ENCODE measurements at places on chromosomes 7 and 10. TPM values are rescaled to one million over a fixed set of nuclear protein-coding genes. Genes with fewer than 3 reads are reported as not detected.

Gene C10orf90
- not detected for total RNA-seq

Gene ABCA13
- total RNA-seq: not detected

Gene ADAM12
- 0.27 TPM for total RNA-seq

Gene PPP1R17
- total RNA-seq: not detected

Gene INMT
- total RNA-seq: 49.5 TPM

DNA sequence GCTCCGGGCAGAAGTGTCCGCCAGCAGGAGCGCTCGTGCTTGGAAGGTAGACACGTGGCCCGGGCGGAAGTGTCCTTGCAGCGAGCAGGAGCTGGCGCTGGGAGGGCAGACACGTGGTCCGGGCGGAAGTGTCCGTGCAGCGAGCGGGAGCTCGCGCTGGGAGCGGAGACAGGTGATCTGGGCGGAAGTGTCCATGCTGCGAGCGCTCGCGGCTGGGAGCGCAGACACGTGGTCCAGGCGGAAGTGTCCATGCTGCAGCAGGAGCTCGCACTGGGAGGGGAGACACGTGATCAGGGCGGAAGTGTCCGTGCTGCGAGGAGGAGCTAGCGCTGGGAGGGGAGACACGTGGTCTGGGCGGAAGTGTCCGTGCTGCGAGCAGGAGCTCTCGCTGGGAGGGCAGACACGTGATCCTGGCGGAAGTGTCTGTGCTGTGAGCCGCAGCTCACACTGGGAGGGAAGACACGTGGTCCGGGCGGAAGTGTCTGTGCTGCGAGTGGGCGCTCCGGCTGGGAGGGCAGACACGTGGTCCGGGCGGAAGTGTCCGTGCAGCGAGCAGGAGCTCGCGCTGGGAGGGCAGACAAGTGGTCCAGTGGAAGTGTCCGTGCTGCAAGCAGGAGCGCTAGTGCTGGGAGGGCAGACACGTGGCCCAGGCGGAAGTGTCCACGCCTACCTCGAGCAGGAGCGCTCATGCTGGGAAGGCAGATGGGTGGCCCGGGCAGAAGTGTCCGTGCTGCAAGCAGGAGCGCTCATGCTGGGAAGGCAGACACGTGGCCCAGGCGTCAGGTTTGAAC, 41.1 kb upstream of the PRKAR1B start:
- no peak overlapping the region for H3K4me3 ChIP-seq
- H3K4me1 ChIP-seq: peaks cover 34% of the 10 kb centered on the region
- DNase-seq: no peak
- no peaks in the 10 kb centered on the region for H3K27me3 ChIP-seq

- H3K4me3 ChIP-seq: no peak overlapping the region
- no peaks in the 10 kb centered on the region for H3K36me3 ChIP-seq
- H3K4me1 ChIP-seq: peaks cover 7% of the 10 kb centered on the region
- no peak overlapping the region for H3K27ac ChIP-seq
- no peaks in the 10 kb centered on the region for H3K27me3 ChIP-seq
- DNase-seq: no peak
Observed at GRCh38 chr7:114663502-114663901, 248.9 kb downstream of the FOXP2 start.

- H3K27ac ChIP-seq: no peak overlapping the region
- H3K4me1 ChIP-seq: peaks cover 51% of the 10 kb centered on the region
- peaks cover 18% of the 10 kb centered on the region for H3K36me3 ChIP-seq
- no peak overlapping the region for H3K4me3 ChIP-seq
- DNase-seq: no peak
- no peaks in the 10 kb centered on the region for H3K27me3 ChIP-seq
Observed at GRCh38 chr7:35681231-35682029, 13.5 kb downstream of the HERPUD2 start.

DNA sequence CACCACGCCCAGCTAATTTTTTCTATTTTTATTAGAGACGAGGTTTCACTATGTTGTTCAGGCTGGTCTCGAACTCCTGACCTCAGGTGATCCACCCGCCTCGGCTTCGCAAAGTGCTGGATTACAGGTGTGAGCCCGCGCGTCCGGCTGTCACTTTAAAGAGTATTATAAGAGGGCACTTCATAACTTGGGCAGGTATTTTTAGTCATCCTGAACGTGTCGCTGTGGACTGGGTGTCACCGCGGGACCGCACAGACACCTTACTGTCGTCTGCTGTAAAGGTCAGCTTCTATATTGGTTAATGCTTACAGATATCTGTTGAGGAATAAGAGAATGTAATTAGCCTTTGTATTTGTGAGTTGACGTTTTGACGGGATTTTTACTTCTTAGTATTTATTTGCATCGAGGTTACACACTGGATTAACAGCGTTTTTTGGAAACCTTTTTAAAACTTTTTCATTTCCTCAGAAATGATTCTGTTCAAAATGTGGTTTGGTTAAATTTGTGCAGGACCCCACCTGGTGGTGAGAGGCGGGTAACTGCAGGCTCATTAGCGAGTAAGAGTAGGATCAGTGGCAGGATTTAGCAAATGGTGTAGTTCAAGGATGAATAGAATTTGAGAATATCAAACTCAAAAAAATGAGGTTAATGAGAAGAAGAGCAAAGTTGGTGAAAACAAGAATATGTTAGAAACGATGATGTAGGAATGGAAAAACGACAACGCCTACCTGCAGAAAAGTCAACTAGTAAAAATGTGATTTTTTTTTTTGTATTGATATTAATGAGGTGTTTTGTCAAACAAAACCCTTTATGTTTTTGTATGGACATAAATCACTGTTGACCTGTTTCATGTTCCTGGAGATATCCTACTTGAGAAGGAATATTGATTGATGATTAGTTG, 3.2 kb downstream of the DNAJB6 start:
- peak overlapping the region; percentile 91 for H3K27ac ChIP-seq
- H3K4me3 ChIP-seq: peak overlapping the region; percentile 79
- no peaks in the 10 kb centered on the region for H3K27me3 ChIP-seq
- DNase-seq: peak; percentile 60

DNA sequence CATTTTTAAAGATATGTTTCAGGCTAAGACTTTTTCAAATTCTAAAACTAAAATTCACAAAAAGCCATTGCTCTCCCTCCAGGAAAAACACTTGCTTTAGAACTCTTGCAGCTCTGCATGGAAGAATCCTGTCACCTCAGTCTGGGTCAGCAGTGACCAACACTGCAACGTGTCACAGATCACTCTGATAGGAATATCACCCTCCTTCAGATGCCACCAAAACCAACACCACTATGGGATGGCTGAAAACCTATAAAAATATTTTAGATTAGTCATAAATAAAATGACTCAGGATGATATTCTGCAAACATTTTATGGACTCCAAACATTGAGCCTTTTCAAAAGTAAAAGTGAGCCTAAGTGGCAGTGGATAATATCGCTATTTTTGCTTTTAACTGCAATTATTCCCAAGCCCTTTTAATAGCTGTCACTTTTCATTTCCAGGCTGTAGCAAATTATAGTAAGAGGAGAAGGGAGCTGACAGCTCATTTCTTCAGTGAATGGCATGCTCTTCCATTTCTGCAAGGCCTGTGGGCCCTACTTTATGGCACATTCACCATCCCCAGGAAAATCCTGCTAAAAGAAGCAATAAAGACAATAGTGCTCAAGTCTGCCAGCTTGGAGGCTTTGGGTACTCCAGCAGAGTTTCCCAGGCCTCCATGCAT, 21.3 kb downstream of the ELMO1 start:
- H3K4me3 ChIP-seq: no peak overlapping the region
- DNase-seq: no peak
- H3K27me3 ChIP-seq: no peaks in the 10 kb centered on the region
- H3K27ac ChIP-seq: no peak overlapping the region
- H3K4me1 ChIP-seq: peaks cover 34% of the 10 kb centered on the region

GRCh38 chr10:91590142-91590903, 42.5 kb downstream of the PPP1R3C start:
- no peaks in the 10 kb centered on the region for H3K36me3 ChIP-seq
- no peaks in the 10 kb centered on the region for H3K27me3 ChIP-seq
- DNase-seq: peak; percentile 48
- H3K4me1 ChIP-seq: peaks cover 75% of the 10 kb centered on the region
- H3K27ac ChIP-seq: peak overlapping the region; percentile 91
- no peak overlapping the region for H3K4me3 ChIP-seq

DNA sequence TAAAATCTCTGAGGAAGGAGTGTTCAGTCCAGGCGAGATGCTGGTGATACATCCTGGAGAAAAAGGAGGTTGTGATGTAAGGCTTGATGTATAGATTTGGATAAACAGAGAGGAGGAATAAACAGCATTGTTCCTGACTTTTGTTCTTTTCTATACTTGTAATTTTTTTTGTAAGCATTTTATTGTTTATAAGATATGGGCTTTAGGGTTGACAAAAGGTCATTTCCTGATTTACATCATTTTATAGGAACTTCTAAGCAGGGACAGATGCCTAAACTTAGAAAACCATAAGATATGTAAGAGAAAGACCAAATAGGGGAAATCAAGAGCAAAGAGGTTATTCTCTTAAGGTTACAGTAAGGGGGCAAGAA, 16.7 kb upstream of the SLC26A4 start:
- H3K4me3 ChIP-seq: no peak overlapping the region
- no peaks in the 10 kb centered on the region for H3K27me3 ChIP-seq

- no peaks in the 10 kb centered on the region for H3K27me3 ChIP-seq
- no peak overlapping the region for H3K4me3 ChIP-seq
- no peak for DNase-seq
- H3K4me1 ChIP-seq: no peaks in the 10 kb centered on the region
- H3K36me3 ChIP-seq: no peaks in the 10 kb centered on the region
- H3K27ac ChIP-seq: no peak overlapping the region
Observed at GRCh38 chr7:41538810-41539724, 163.8 kb downstream of the INHBA start.

DNA sequence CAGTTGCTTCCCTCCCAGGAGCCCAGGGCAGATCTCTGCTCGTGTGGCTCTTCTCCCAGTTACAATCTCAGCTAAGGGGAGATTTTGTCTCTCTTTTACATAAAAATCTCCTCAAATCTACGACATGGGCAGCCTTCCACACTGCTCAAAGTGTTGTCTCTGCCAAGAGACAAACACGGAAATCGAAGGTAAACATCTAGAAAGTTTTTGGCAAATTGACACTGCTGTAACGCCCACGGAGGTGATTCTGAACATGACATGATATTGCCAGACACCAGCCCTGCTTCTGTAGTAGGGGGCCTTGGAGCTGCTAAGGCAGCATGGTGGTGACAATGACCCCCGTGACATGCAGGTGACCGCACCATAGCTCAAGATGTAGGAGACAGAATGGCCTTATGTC, 128.3 kb downstream of the CCDC3 start:
- no peaks in the 10 kb centered on the region for H3K4me1 ChIP-seq
- no peaks in the 10 kb centered on the region for H3K36me3 ChIP-seq
- no peak overlapping the region for H3K27ac ChIP-seq
- DNase-seq: no peak

- H3K4me1 ChIP-seq: peaks cover 35% of the 10 kb centered on the region
- H3K27me3 ChIP-seq: no peaks in the 10 kb centered on the region
- H3K4me3 ChIP-seq: peak overlapping the region; percentile 88
- DNase-seq: no peak
Observed at GRCh38 chr7:87877366-87878040, 1.2 kb downstream of the DBF4 start.

DNA sequence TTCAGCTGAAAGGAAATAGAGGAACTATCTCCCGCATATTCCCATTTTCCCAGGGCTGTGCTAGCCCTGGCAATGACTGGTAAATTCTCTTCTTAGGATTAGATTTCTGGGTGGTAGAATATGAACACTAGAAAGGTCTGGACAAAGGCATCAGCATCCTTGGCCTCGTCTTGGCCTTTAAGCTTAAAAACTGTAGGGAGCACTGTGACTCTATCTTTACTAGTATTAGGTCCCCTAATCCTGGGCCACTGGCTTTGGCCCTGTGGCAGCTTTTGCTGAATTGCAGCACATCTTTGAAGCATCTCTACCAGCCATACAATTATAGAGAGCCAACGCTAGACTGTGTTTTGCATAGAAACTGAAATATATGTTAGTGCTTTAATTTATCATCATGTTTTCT, 41.5 kb upstream of the EBLN1 start:
- H3K4me3 ChIP-seq: no peak overlapping the region
- peaks cover 8% of the 10 kb centered on the region for H3K4me1 ChIP-seq
- no peaks in the 10 kb centered on the region for H3K36me3 ChIP-seq
- H3K27me3 ChIP-seq: peaks cover under 1% of the 10 kb centered on the region

GRCh38 chr10:51109801-51110533, 35.7 kb downstream of the PRKG1 start:
- DNase-seq: no peak
- H3K36me3 ChIP-seq: no peaks in the 10 kb centered on the region
- H3K27me3 ChIP-seq: no peaks in the 10 kb centered on the region
- H3K4me1 ChIP-seq: peaks cover 41% of the 10 kb centered on the region
- H3K27ac ChIP-seq: no peak overlapping the region
- no peak overlapping the region for H3K4me3 ChIP-seq

DNA sequence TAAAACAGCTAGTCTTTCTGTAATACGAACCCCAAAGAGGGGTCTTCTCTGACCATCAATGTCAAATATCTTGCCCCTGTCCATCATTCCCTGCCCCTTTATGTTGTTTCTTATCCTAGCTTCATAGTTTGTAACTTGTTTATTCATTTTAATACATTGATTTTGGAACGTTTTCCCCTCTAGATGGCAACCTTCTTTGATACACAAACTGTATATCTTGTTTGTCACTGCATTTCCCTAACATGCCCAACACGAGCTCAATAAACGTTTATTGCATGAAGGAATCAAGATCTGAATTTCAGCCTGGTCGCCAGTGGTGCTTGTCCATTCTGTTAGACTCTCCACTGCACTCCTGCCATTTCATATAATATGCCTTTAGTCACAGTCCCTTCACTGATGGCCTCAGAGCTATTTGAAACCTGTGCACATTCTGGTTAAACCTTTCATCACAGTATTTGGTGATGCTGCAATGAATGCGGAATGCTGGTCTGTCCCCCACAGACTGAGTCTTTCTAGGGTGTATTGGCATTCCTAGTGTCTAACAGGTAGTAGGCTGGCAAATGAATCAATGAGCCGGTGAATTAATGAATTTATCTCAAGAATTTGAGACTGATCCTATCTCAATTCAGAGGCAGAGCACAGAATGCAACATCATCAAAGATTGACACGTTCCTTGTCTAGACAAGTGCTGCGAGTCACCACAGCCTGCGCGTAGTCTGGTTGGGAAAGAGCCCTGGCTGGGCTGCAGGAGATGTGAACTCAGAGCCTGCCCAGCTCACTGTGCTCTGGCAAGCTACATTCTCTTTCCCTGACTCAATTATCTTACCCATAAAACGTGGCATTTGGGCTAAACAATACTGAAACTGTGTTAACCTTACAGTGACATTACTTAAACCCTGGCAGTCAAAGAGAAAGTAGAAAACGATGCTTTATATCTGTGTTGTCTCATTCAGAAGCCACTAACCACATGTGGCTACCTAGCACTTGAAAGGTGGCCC, 55.2 kb upstream of the FRMD4A start:
- DNase-seq: no peak
- H3K4me1 ChIP-seq: no peaks in the 10 kb centered on the region
- peaks cover 19% of the 10 kb centered on the region for H3K27me3 ChIP-seq
- H3K27ac ChIP-seq: no peak overlapping the region
- H3K4me3 ChIP-seq: no peak overlapping the region

GRCh38 chr10:77756319-77757232, 119.0 kb upstream of the KCNMA1 start:
- H3K4me3 ChIP-seq: no peak overlapping the region
- peaks cover 7% of the 10 kb centered on the region for H3K27me3 ChIP-seq
- H3K36me3 ChIP-seq: no peaks in the 10 kb centered on the region
- no peak overlapping the region for H3K27ac ChIP-seq

Data from left ventricle myocardium inferior (tissue), 1 donor.